Right lobe of liver (tissue), 6 donors: ENCODE measurements at places on chromosomes 7 and 10. TPM values are rescaled to one million over a fixed set of nuclear protein-coding genes. Genes with fewer than 3 reads are reported as not detected.

DNA sequence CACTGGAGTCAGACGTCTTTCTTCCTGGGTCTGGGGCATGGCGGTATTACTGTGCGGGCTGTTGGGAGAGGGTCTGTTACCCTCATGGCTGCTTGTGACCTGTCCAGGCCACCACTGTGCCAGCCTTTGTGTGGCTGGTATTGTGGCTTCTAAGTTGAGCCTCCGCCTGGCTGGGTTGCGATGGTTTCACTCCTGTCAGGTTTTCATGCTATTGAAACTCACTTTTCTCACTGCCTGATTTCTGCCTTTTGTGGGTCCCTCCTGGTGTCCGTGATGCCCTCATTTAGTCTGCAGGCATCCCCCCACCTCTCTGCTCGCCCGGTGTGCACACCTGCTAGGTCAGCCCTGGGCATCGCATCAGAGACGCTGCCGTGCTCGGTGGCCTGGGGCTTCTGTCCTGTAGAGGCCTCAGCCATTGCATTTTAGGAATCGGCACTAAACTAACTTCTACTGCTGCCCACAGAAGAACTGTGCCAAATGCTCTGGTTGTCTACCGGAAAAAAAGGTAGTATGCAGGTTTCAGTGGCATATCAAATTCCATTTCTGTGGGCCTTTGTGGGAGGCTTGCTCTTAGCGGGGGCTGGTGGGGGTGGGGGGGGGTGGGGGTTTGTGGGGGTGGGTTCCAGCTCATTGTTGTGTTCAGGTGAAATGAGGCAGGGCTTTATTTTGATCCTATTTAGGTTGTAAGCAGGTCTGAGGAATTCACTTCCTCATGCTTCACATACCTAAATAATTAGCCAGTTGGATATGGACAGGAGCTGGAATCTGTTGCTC lies 64.3 kb downstream of the MGMT start:
- peak; percentile 25 for DNase-seq
- no peaks in the 10 kb centered on the region for H3K4me1 ChIP-seq
- H3K4me3 ChIP-seq: no peak overlapping the region
- no peak overlapping the region for H3K27ac ChIP-seq

PALD1 gene
- total RNA-seq: 0.81 TPM

TYW1 gene
- 10.3 TPM for total RNA-seq

- no peak overlapping the region for H3K4me3 ChIP-seq
- H3K4me1 ChIP-seq: no peaks in the 10 kb centered on the region
- no peak overlapping the region for H3K27ac ChIP-seq
- H3K27me3 ChIP-seq: no peaks in the 10 kb centered on the region
Observed at GRCh38 chr7:108059526-108059925, 56.6 kb upstream of the LAMB1 start.

- H3K27ac ChIP-seq: no peak overlapping the region
- no peak overlapping the region for H3K4me3 ChIP-seq
- H3K36me3 ChIP-seq: no peaks in the 10 kb centered on the region
- H3K4me1 ChIP-seq: no peaks in the 10 kb centered on the region
Observed at GRCh38 chr10:4561296-4561695, 264.7 kb upstream of the AKR1E2 start.

DNA sequence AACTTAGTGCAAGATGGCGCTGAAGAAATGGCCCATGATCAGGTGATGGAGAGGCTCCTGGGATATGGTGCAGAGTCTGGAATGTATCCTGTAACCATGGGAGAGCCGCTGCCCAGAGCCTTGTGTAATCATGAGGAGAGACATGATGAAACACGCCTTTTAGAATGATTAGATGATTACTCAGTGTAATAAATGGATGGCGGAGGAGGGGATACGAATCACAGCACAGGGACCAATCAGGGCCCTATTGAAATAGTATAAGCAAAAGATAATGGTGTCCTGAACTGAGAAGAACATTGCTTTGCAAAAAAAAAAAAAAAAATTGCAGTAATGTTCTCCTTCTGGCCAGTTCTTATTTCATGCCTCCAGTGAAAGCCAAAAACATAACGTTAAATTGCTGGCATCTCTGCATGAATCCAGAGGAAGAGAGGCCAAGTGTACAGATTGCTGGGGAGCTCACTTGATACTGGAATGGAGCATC lies 668.5 kb upstream of the AUTS2 start:
- no peaks in the 10 kb centered on the region for H3K27me3 ChIP-seq
- no peaks in the 10 kb centered on the region for H3K36me3 ChIP-seq
- no peak for DNase-seq
- no peaks in the 10 kb centered on the region for H3K4me1 ChIP-seq
- H3K4me3 ChIP-seq: no peak overlapping the region

CALML5 gene
- total RNA-seq: not detected

GIMAP1 gene
- total RNA-seq: 1.6 TPM

CHAT gene
- not detected for total RNA-seq

PIP gene
- not detected for total RNA-seq

GRCh38 chr7:40907286-40907685 lies 772.5 kb downstream of the SUGCT start:
- H3K36me3 ChIP-seq: no peaks in the 10 kb centered on the region
- no peaks in the 10 kb centered on the region for H3K4me1 ChIP-seq
- no peaks in the 10 kb centered on the region for H3K27me3 ChIP-seq

CYP2C19 gene
- 12.4 TPM for total RNA-seq

OR2A12 gene
- total RNA-seq: not detected

SEMA3E gene
- total RNA-seq: 1.0 TPM

TAS2R41 gene
- total RNA-seq: not detected

- no peaks in the 10 kb centered on the region for H3K36me3 ChIP-seq
- no peaks in the 10 kb centered on the region for H3K27me3 ChIP-seq
- no peak for DNase-seq
- no peak overlapping the region for H3K4me3 ChIP-seq
Observed at GRCh38 chr10:34528320-34528719, 286.8 kb downstream of the PARD3 start.

DNA sequence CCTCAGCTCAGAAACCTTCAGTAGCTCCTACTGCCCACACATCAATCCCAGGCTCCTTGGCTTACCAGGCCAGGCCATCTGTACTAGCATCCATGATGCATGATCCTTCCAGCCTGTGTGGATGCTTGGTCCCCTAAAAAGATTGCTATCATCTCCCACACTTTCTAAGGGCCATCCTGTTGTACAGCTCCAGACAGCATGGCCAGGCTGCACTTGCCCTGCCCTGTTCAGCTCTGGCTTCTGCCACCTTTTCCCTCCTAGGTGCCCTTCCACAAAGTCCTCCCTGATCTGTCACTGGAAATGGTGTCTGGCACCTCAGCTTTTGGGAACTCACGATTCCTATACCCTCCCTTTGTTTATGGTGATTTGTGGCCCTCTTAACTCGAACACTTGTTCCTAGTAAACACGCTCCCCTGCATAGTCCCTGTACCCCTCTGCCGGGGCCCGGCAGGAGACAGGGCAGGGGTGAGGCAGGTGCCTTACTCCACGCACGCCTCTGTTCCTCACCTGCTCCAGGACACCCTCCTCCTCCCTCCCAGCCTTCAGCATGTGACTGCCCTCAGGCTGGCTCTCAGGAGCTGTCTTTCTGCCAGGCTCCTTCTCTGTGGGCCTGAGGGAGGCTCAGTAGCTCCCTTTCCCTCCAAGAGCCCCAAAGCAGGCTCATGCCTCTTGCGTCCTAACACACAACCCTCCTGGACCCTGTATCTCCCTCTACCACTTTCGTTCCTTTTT lies 71.8 kb downstream of the CDH23 start:
- no peaks in the 10 kb centered on the region for H3K4me1 ChIP-seq
- H3K27me3 ChIP-seq: no peaks in the 10 kb centered on the region
- no peak for DNase-seq
- no peak overlapping the region for H3K27ac ChIP-seq
- no peaks in the 10 kb centered on the region for H3K36me3 ChIP-seq

HMX2 gene
- not detected for total RNA-seq

- no peaks in the 10 kb centered on the region for H3K36me3 ChIP-seq
- no peaks in the 10 kb centered on the region for H3K27me3 ChIP-seq
- H3K27ac ChIP-seq: no peak overlapping the region
- no peak for DNase-seq
Observed at GRCh38 chr7:37357637-37357996, 91.0 kb downstream of the ELMO1 start.

DNA sequence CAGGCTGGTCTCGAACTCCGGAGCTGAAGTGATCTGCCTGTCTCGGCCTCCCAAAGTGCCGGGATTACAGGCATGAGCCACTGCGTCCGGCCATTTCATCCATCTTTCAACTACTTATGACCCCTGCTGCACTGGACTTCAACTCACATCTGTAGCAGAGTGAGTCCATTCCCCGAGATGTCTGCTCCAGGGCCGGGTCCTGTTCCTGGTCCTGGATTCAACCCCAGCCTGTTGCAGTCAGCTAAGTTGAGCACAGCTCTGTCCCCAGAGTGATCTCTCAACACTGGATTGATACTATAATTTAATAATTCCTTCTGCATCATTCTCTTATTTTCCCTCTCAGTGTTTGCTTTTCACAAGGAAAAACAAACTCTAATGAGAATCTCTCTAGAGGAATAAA lies 25.8 kb downstream of the PRTFDC1 start:
- no peaks in the 10 kb centered on the region for H3K4me1 ChIP-seq
- no peak for DNase-seq
- no peak overlapping the region for H3K4me3 ChIP-seq
- H3K27ac ChIP-seq: no peak overlapping the region
- H3K36me3 ChIP-seq: no peaks in the 10 kb centered on the region

DNA sequence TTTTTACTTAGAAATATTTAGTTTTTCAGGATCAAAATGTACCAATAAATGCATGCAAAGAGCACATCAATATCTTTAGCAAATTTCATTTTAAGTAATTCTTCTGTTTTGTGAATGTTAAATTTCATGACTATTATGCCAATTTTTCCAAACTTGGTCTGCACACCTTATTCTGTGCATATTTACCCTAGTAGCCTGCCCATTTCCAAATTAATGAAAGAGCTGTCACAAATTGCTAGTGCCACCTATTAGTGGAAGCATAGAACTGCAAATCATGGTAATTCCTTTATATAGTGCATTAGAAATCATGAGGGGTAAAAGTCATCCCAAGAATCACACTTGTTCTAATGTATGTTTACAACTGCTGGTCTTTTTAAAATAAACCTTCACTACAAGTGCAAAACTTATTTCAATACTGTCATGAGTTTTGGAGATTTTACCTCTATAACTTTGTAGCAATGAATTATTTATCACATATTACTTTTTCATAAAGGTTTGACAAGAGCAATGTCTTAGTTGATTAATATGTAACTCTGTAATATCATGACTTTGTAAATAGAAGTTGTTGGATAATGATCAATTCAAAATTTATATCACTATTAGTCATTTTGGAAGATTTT lies 5.7 kb downstream of the SEMA3A start:
- H3K36me3 ChIP-seq: no peaks in the 10 kb centered on the region
- no peak overlapping the region for H3K27ac ChIP-seq
- no peak overlapping the region for H3K4me3 ChIP-seq
- DNase-seq: no peak

- DNase-seq: no peak
- no peak overlapping the region for H3K27ac ChIP-seq
- H3K4me1 ChIP-seq: no peaks in the 10 kb centered on the region
Observed at GRCh38 chr7:93171606-93172226, 23.5 kb upstream of the SAMD9L start.

DNA sequence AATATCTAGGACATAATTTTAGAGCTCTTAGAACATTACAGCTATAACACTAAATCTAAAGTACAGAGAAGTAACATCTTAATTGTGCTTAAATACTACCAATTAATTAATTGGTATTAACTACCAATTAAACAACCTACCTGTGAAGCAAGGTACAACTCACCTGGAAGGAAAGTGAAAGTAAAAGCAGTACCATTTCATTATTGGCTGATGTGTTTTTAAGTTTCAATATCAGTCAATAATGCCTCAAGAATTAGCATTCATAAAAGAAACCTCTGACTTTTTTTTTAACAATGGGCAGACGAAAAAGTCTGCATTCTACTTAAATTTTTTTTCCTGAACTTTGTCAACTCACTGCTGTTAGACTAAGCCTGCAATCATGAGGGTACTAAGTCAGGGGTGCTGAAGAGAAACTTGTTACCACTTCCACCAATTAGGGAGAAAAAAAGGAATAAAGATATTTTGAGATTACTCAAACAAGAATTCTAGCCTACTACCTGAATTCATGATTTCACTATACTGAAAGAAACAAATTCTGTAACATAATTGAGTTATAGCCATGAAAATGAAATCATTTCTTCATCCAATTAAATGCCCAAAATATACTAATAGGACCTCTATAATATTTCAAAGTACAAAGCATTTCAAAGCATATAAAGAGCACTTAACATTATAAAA lies 19.9 kb downstream of the UPF2 start:
- no peak for DNase-seq
- no peaks in the 10 kb centered on the region for H3K36me3 ChIP-seq
- H3K4me1 ChIP-seq: no peaks in the 10 kb centered on the region

GRCh38 chr10:60825520-60825919 lies 47.2 kb downstream of the CDK1 start:
- H3K36me3 ChIP-seq: no peaks in the 10 kb centered on the region
- H3K27me3 ChIP-seq: no peaks in the 10 kb centered on the region
- H3K4me3 ChIP-seq: no peak overlapping the region
- H3K4me1 ChIP-seq: no peaks in the 10 kb centered on the region

GRCh38 chr10:31130406-31130805 lies 98.7 kb upstream of the ZNF438 start:
- no peak for DNase-seq
- H3K27me3 ChIP-seq: no peaks in the 10 kb centered on the region
- no peaks in the 10 kb centered on the region for H3K36me3 ChIP-seq
- no peak overlapping the region for H3K4me3 ChIP-seq
- H3K27ac ChIP-seq: no peak overlapping the region

GRCh38 chr7:13257661-13258060 lies 570.2 kb downstream of the ARL4A start:
- H3K36me3 ChIP-seq: no peaks in the 10 kb centered on the region
- DNase-seq: no peak
- no peak overlapping the region for H3K27ac ChIP-seq
- no peaks in the 10 kb centered on the region for H3K27me3 ChIP-seq
- no peaks in the 10 kb centered on the region for H3K4me1 ChIP-seq
- no peak overlapping the region for H3K4me3 ChIP-seq

TMEM196 gene
- total RNA-seq: not detected

GRCh38 chr7:155361346-155361680 lies 63.6 kb downstream of the INSIG1 start:
- H3K4me1 ChIP-seq: no peaks in the 10 kb centered on the region
- no peaks in the 10 kb centered on the region for H3K36me3 ChIP-seq
- H3K27ac ChIP-seq: no peak overlapping the region
- no peak overlapping the region for H3K4me3 ChIP-seq
- no peak for DNase-seq

- no peak overlapping the region for H3K27ac ChIP-seq
- H3K4me1 ChIP-seq: no peaks in the 10 kb centered on the region
- H3K36me3 ChIP-seq: no peaks in the 10 kb centered on the region
- H3K27me3 ChIP-seq: no peaks in the 10 kb centered on the region
- no peak for DNase-seq
Observed at GRCh38 chr7:135246191-135246825, 12.7 kb downstream of the STRA8 start.

GRCh38 chr7:38382684-38383083 lies 109.2 kb upstream of the TARP start:
- H3K36me3 ChIP-seq: no peaks in the 10 kb centered on the region
- H3K4me3 ChIP-seq: no peak overlapping the region
- no peak overlapping the region for H3K27ac ChIP-seq
- no peaks in the 10 kb centered on the region for H3K27me3 ChIP-seq

GRCh38 chr7:51079494-51079893 lies 237.1 kb downstream of the COBL start:
- H3K27ac ChIP-seq: no peak overlapping the region
- no peak overlapping the region for H3K4me3 ChIP-seq
- H3K36me3 ChIP-seq: no peaks in the 10 kb centered on the region
- H3K4me1 ChIP-seq: no peaks in the 10 kb centered on the region

GRCh38 chr10:97543025-97543546 lies 29.5 kb upstream of the ANKRD2 start:
- H3K27me3 ChIP-seq: no peaks in the 10 kb centered on the region
- H3K36me3 ChIP-seq: no peaks in the 10 kb centered on the region
- peak overlapping the region; percentile 40 for H3K27ac ChIP-seq

CREB5 gene
- 1.1 TPM for total RNA-seq
